Ureter (tissue), 1 donor: ENCODE measurements at places on chromosomes 2 and 18. TPM values are rescaled to one million over a fixed set of nuclear protein-coding genes. Genes with fewer than 3 reads are reported as not detected.

DNA sequence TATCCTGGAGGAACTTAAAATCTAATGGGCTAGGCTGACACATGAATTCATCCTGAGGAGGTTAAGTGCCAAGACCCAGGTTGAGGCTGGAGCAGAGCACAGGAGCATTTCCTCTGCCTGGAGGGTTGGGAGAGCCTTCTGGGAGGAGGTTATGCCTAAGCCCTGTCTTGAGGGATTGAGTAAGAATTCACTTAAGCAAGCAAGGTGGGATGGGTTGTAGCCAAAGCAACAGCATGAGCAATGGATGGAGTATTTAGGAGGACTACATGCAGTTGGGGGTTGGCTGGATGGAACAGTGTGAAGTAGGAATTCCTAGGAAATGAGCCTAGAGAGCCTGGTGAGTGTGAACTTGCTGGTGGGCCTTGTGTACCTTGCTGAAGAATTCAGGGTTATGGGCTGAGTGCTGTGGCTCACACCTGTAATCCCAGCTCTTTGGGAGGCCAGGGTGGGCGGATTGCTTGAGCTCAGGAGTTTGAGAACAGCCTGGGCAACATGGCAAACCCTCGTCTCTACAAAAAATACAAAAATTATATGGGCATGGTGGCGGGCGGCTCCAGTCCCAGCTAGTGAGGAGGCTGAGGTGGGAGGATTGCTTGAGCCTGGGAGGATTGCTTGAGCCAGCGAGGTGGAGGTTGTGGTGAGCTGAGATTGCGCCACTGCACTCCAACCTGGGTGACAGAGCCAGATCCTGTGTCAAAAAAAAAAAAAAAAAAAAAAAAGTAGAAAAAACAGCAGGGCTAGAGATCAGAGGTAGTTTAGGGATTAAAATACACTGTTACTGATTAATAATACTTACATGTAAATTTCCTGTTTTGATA, 22.2 kb downstream of the TANC1 start:
- no peak for DNase-seq

DNA sequence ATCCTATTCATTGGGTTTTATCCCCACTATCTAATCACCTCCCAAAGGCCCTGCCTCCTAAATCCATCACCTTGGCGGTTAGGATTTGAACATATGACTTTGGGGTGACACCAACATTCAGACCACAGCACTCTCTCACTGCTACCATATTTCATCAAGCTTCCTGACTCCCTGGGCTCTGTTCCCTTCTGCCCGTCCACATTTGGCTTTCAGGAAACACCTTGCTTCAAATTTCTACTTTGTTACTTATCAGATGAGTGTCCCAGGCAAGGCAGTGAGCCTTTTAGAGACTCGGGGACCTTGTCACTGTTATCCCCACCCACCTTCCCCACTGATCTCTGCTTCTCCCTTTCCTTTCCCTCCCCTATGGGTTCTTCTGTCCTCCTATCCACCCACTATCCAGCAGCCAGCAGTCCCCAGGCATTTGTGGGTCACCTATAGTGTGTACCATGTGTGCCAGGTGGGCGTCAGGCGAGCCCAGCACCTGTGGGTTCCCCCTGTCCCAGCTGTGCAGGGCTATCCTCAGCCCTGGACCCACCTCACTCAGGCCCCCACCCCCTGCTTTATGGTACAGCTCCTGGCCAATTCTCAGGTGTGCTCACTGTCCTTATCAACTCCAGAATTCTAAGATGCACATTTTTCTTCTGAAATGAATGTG, 230.9 kb downstream of the LOXHD1 start:
- DNase-seq: peak; percentile 13

DNA sequence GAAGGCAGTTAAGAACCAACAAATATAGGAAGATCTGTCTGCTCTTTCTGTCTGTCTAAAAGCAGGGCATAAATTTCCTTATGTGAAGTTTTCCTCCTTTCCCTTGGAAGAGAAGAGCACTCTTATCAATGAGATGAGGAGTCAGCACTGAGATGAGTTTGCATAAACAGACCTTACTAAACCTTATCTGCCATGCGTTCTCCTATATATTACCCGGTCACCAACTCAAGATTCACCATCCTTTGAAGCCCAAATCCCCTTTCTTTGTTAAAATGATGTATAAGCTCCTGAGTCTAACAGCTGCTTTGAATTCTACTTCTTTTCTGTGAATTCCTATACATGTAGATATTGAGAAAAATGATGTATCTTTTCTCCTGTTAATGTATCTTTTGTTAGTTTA, 65.5 kb upstream of the FHL2 start:
- DNase-seq: no peak

- peak; percentile 83 for DNase-seq
Observed at GRCh38 chr2:231191896-231192872, 6.2 kb upstream of the ARMC9 start.

Gene SLC35F5
- total RNA-seq: 75.9 TPM

DNA sequence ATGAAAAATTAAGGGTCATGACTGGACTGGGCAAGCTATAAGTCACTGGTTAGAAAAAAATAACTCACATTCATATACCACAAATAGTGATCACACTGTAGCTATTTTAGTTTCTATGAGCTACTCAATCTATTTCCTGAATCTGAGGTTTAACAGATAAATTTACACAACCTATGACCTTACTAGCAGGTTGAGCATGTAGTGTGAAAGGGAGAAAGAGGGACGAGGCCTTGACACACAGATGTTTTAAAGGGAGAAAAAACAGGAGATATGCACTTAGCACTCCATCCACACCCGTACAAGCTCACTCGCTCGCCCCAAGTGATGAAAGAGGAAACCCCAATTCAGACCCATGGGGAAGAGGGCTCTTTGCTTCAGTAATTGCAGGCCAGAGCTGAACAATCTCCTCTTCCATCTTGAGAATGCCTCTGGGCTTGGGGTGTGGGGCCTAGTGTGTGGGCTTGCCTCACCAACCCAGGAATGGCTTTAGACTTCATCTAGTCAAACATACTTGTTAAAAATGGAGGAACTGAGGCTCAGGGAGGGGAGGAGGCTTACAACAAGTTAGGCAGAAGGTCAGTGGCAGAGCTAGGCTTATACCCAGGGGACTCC, 10.7 kb downstream of the CYRIA start:
- DNase-seq: no peak

- peak; percentile 62 for DNase-seq
Observed at GRCh38 chr2:46490521-46491141, 11.3 kb downstream of the TMEM247 start.

DNA sequence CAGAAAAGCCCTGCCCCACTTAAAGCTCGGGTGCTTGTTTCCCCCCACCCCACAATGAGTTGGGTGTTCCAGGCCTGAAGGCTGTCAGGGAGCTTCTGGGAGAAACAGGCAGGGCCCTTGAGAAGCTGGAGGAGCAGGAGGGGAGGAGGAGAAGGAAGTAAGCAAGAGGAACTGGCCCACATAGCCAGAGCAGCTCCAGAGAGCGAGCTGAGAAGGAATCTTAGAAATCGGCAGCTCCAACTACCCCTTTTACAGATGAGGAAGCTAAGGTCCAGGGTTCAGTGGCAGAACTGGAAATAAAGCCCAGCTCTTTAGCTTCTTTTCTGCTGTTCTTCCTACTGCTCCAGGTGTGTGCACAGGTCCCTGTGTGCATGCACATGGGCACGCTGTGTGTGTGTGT, 12.7 kb upstream of the KCNK3 start:
- no peak for DNase-seq

DNA sequence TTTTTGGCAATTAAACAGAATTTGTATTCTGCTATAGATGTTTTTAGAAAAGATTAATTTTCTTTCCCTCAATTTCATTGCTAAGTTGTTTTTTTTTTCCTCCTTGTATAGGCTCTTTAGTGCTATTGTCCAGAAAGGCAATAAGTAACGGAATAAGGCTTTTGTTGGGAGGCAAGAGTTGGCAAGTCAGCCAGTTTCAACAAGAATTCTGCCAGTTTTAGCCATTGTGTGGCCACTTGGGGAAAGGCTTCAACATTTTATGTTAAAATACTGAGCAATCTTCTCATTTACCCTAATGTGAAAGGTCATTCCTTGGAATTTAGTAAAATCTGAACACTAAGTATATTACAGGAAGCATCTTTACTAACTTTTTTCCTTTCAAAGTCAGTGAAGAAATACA, 9.6 kb downstream of the CALCRL start:
- no peak for DNase-seq

DNA sequence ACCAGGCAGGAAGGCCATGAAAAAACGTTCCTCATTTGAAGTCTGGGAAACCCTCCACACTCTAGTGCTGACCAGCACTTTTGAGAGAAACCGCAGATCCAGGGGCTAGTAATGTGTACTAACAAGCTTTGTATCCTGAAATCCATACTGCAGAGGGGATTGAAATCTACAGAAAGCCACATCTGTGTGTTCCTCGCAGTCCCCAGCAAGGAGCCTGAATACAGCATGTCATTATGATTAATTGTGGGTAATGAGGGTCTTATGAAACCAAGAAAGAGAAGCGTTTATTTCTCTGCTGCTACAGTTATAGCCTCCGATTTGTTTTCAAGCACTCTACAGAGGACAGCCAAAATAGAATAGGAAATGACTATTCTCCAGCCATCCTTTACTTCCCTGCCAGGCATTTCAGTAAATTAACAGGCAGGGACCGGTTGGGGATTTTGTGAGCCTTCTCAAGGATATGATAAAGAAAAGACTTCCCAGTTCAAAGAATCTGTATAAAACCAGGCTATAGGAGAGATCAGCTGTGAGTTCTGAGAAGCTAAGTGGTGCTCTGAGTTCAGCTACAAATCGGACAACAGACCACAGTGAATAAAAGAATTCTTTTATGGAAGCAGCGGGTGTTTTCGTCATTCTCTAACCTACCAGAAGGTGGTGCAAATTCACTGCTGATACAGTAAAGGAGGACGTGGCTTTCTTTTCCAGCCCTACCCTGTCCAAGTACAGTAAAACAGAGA, 133.4 kb downstream of the INSIG2 start:
- DNase-seq: peak; percentile 46

- no peak for DNase-seq
Observed at GRCh38 chr2:236945431-236946016, 140.2 kb upstream of the COPS8 start.

Gene CYP26B1
- 1.1 TPM for total RNA-seq

DNA sequence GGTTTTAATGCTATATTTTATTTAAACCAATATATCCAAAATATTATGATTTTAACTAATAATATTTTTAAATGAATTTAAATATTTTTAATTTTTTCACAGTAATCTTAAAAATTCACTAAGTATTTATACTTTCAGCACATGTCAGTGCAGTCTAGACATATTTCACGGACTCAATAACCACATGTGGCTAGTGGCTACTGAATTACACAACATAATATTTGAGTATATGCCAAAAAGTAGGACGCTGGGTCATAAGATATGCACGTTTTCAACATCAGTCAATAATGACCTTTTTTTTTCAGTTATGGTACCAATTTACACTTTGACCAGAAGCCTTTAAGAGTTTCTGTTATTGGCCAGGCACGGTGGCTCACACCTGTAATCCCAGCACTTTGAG, 117.7 kb downstream of the GFPT1 start:
- no peak for DNase-seq

Gene NFATC1
- total RNA-seq: 13.8 TPM

Gene PECR
- total RNA-seq: 6.3 TPM

DNA sequence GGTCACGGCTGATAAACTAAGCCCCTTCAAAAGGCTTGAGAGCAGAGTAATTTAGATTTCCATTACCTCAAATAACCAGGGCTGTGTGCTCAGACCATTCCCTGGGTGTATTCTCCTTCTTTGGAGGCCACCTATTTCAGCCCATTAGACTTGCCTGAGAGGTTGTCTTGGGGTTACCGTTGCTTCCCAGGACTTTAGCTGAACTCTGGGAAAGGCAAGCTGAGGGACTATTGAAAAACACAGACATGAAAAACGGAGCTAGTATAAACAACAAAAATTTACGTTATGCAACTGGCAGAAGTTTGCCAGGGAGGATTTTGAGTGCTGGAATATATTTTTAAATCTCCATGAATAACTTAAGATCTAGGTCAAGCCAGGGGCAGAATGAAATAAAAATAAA, 561.0 kb upstream of the TNP1 start:
- no peak for DNase-seq

Gene ONECUT2
- total RNA-seq: 0.03 TPM

DNA sequence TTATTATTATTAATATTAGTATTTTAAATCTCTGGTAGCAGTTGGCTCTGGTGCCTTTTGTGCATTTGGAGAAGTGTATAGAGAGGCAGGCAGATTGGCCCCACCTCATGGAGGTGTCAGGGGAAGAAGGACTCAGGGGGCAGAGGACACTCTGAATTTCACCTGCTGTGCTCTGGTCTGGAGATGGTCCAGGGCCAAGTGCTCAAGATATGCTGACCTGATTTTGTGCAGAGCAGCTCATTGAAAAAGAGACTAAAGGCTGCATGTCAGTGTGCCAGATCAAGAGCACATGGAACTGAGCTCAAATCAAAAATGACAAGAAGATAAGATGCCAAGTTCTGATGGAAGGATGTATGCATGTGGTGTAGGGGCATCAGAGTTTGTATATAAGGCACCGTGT, 323.6 kb upstream of the TNP1 start:
- DNase-seq: no peak

GRCh38 chr2:74525717-74526648, at the start of gene DQX1:
Gene DQX1, minus strand, starts transcription at chr2:74526231. Its CDS starts 502 bp downstream, at chr2:74525729.
- DNase-seq: no peak

- DNase-seq: no peak
Observed at GRCh38 chr2:98518101-98518500, 73.4 kb downstream of the INPP4A start.

- no peak for DNase-seq
Observed at GRCh38 chr2:216777637-216778273, 82.1 kb downstream of the TNP1 start.

DNA sequence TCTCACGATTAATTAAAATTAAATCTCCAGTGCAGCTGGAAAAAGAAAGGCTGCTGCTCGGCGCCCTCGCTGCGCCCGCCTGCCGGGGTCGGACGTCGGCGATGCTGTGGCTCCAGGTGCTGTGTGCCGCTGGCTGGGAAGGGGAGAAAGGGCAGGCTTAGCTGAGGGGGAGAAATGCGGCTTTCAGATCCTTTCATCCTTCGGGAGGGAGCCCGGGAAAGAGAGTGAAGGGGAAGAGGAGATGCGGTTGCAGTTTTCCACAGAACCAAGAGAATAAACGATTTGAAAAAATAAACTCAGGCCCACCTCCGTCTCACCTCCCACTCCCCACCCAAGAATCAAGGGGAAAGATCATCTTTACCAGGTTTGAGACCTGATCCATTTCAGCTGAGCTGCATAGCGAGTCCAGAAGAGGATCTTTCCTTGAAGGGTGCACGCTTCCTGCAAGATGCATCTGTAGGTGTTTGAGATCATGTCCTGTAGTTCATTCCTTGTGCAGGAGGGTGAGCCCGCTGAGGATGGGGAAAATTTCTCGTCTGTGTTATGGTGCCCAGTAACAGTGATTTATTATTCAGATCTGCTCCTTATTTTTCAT, 495 bp downstream of the TMEM169 start:
- no peak for DNase-seq

GRCh38 chr2:7436096-7436906, 519.1 kb downstream of the RNF144A start:
- no peak for DNase-seq

Gene SP140
- total RNA-seq: 2.7 TPM
